ENCODE measurements at places on chromosomes 1 and 21.

GRCh38 chr1:25100151-25100833 is 132.0 kb downstream of the SYF2 start:
- DNase-seq = no peak

- no peak for DNase-seq
These were observed at the start of gene COL11A1 for GRCh38 chr1:103108376-103109150. TSS of gene COL11A1 (minus strand) at chr1:103108522. CDS start at chr1:103108178, 344 bp downstream.

DNA sequence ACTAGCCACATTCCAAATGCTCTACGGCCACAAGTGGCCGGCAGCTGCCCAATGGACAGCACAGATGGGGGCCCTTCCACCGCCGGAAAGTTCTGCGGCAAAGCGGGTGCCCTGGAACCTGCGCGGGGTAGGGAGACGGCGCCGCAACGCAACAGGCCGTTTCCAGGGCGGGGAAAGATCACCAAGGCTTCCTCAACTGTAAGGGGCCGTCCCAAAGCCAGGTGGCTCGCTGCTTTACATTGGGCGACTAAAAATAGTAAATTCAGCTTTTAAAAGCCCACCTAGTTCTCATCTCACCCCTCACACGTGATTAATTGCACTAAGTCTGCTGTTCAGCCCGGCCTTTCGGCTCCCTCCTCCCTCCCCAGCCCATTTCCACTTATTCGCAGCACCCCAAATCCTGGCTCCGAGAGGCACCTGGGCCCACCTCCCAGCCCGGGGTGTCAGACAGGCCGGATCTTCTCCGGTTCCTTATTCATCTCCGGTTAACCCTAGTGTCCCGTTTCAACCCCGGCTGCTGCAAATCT is 643 bp downstream of the CFAP298 start:
- DNase-seq = peak; percentile 24

- no peak for DNase-seq
These were observed 116.0 kb downstream of the BCAR3 start for GRCh38 chr1:93565496-93566206.

GRCh38 chr1:160353223-160353622 is 10.0 kb downstream of the NCSTN start:
- DNase-seq = no peak

GRCh38 chr1:244063498-244063897 is 12.4 kb downstream of the ZBTB18 start:
- no peak for DNase-seq

DNA sequence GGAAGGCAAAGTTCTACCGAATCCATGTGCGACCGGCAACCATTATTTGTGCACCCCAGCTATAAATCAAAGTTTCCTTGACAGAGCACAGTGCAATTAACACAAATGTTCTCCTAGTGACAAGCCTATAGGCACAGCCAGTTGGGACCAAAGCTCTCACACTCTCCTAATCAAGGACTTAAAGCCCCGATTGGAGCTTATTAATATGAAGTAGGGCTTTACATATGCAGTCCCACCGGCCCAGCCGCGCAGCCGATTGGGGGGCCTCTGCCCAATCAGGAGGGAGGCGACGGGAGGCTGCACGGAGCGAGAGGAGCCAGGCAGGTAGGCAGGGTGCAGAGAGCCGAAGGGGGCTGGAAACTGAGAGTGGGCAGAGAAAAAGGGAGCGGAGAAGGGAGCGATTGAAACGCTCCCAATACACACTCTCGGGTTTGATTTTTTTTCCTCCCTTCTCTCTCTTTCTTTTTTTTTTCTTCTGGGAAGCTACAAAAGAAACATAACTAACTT is at the start of gene ESRRG:
Gene ESRRG, minus strand, starts transcription at position 156 of the 507 bp plus-strand sequence. Its CDS starts 130 bp downstream, at position 26.
- peak; percentile 85 for DNase-seq

GRCh38 chr1:47827109-47827508 is 170.1 kb downstream of the TRABD2B start:
- no peak for DNase-seq

GRCh38 chr1:24960071-24960801 is 30.2 kb upstream of the RUNX3 start:
- no peak for DNase-seq

GRCh38 chr1:24095140-24095859 is 16.6 kb downstream of the MYOM3 start:
- no peak for DNase-seq

GRCh38 chr1:54335755-54336108 is 70.5 kb downstream of the SSBP3 start:
- DNase-seq = no peak

GRCh38 chr1:21774835-21775549 is 8.0 kb downstream of the USP48 start:
- DNase-seq = no peak

DNA sequence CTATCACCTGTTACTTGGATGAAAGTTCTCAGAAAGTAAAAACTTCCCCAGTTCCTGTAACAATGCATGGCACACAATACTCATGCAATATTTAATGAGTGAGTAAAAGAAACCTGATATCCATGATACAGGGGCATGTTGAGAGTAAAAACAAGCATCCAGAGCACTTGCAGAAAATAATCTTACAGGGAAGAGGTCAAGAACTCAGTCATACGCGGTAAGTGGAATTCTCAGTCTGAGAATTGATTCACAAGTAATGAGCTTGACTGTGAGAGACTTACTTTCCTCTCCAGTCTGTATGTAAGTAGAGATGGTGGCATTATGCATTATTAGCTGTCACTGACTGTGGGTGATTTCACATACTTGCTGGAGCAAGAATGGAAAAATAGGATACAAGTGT is 976.9 kb downstream of the BRINP3 start:
- DNase-seq = no peak

DNA sequence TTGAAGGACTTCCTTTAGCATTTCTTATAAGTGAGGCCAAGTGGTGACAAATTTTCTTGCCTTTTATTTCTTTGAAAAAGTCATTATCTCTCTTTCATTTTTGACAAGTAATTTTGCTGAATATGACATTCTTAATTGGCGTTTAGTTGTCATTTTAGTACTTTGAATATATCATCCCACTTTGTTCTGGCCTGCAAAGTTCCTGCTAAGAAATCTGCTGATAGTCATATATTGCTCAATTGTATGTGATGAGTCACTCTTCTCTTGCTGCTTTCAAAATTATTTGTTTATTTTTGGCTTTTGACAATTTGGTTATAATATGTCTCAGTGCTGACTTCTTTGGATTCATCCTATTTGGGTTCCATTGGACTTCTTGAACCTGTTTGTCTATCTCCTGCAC is 312.6 kb downstream of the DUSP10 start:
- DNase-seq = no peak

DNA sequence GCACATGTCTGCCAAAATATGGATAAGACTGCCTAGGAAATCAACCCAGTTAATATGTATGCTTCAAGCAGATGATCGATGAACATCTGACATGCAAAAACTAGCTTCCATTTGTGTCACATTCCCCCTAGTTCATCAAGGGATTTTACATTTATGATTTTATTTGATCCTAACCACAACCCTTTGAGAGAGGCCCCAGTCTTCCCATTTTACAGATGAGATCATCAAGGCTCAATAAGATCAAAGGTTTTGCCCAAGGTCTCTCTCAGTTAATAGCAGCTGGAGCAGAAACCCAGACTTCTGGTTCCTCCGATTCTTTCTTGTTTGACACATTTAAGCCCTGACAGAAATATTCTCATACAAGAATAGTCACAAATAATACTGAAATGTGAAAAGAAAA is 107.7 kb upstream of the PPP2R5A start:
- DNase-seq = no peak

DNA sequence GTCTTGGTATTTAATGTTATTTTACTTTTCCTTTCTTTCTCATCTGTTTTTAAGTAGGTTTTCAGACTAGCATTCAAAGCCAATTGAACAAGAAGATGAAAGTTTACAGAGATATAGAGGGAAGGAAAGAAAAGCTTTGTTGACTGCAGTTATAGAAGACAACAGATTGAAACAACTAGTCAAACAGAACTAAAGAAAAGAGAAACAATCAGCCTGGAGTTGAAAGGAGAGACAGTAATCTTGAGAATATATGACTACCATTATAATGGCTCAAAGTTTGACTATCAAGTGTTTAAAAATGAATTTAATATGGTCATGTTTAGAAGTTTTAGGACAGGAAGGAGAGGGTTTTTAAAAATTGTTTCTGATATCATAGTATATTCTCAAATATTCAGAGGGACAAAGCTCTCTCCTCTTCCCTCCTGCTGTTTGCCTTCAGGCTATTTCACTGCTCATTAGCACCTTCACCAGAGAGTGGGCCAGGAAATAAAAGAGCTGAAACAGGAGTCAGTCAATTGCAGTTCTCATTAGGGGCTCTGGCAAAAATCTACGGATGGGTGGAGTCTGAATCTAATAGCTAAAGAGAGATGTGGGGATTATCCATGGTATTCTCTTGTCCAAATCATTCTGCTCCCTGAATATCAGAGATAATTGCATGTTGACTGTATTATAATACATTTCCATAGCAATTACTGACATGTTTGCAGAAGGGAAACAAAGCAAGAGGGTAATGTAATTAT is 577.8 kb downstream of the BRINP3 start:
- no peak for DNase-seq

DNA sequence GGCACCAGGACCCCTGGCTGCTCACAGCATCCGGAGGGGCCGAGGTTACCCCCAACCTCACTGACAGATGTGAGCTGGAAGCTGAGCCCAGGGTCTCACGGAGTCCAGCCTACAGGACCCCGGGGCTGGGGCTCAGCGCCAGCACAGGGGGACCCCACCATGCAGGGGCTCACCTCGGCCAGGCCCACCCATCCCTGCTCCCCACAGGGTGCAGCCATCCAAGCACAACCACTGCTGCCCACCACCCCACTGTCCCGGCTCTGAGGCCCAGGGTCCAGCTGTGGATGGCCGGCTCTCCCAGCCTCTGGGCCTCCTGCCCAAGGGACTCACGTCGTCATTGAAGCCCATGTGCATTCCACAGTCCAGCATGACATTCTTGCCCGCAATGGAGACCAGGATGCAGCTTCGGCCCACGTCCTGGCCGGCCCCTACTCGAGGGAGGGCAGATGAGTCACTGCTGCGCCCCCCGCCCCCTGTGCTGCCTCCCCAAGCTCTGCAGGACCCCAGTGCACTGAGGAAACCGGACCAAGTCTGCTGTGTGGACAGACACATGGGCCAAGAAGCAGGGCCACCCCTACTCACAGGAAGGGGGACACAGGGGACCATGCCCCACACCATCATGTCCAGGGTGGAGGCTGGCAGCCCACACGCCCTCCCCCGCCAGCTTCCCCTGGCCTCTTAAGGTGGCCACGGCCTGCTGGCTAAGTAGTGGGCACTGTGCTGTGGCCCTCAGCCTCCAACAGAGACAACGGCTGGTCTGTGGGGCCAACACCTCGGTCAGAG is 3.6 kb downstream of the INTS11 start:
- DNase-seq = no peak

DNA sequence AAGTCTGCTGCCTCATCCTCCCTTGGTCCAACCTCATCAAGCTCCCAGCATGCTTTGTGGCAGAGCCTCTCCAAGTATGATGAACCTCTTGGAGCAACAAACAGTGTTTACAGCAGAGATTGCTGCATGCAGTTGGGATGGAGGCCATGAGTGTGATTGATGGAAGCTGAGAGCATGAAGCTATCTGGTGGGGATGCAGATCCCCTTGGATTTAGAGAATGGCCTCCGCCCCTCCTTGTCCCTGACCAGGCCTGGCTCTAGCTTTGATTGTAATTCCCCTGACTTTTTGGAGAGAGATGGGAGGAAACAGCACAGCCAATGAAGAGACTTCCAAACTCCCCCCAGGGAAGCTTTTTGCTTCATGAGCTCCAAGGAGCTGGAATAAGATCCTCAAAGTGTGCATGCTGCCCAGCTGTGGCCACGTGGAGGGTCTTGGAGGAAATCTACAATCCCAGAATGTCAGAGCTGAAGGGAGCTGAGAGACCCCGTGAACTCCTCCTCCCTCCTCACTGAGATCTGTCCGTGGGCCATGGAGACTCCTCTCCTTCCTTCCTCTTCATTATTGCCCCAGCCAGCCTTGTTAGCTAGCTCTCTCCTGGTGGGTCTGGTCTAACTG is 165.3 kb upstream of the USP24 start:
- DNase-seq = no peak

DNA sequence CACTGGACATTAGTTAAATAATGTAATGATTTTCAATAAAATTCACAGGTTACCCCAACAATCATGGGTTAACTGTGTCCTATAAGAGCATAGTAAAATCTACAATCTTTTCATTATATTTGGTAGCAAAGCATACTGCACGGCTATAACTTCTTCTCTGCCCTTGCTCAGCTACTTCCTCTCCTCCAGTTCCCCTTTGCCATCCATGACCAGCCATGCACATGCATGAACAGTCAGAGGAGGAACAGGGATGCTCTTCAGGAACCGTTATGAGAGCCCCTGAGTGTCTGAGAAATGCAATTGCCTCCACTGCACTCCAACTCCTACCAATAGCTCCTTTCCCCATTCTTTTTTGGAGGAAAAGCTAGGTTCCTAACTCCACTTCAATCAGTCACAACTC is 646.7 kb downstream of the LTN1 start:
- DNase-seq = no peak

- DNase-seq = no peak
These were observed 22.3 kb downstream of the CDC42 start for GRCh38 chr1:22074803-22075202.

DNA sequence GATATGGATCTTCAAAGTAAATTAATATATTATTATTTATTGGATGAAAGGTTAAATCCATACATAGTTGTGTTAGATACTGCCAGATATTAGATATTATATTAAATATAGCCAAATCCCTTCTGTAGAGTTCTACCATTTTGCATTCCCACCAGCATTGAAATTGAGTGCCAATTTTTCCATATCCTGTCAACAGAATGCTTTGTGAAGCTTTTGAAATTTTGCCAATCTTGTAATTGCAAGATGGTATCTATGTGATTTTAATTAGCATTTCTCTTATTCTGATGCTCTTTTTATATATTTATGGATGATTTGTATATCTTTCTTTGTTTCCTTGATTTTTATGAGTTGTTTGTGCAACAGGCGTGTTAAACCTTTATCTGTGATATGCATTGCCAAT is 67.0 kb upstream of the CD34 start:
- no peak for DNase-seq

GRCh38 chr1:226209307-226210059 is 14.0 kb upstream of the MIXL1 start:
- DNase-seq = no peak

- no peak for DNase-seq
These were observed 27.1 kb downstream of the CFAP57 start for GRCh38 chr1:43199093-43199726.

DNA sequence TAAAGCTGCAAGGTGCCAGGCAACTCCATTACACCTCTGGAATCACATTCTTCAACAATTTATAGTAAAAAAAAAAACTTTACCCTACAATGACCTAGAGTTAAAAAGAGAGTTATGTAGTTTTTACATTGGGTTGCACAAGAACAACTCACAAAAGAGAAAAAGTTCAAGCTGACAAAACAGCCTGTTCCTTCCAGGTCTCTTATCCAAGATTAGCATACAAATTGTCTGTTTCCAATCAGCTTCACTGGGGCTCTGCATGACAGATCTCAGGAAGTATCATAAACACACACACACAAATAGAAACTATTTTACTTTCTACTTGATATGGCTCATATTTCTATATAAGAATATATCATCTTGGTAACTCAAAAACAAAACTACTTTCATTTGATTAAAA is 154.6 kb downstream of the PCNX2 start:
- no peak for DNase-seq

All from small intestine (tissue), 16 donors.